Fibroblast of skin of left biceps (primary cell): ENCODE measurements at places on chromosomes 3 and 15.

DNA sequence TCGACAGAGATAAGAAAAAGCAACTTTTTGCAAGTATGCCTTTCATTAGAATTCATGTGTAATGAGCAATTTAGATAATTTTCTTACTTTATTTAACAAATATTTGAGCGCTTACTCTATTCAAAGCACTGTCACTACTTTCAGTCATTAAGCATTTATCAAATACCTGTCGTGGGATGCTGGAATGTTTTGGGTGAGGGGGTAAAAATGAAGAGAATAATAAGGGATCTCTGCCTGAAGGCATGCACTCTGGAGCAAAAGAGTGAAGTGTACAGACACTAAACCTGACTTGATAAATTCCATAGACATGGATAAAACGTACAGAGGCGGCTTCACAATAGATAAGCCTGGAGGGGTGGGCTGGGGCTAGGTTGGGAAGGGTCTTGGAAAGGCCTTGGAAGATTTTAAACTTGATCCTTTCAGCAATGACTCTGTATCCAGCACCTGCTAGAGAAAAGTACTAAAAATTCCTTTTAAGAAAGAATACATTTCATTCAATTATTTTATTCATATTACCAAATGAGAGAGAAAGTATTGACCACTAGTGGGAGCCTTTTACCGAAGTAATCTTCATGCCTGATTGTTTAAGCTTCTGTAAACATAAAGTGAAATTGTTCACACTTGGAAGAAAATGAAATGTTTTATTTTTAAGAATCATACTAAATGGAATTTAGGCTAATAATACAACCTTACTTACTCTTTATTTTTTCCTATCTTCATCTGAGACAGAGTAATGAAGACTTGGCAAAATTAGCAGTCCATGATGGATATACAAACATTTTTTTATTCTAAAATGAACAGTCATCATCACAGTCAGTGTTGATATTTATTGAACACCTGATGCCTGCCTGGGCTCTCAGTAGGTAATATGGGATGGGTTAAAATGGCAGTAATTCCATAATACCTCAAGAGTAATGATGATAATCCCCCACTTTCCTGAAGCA is 113.2 kb downstream of the PPP2R3A start:
- no peak for DNase-seq

DNA sequence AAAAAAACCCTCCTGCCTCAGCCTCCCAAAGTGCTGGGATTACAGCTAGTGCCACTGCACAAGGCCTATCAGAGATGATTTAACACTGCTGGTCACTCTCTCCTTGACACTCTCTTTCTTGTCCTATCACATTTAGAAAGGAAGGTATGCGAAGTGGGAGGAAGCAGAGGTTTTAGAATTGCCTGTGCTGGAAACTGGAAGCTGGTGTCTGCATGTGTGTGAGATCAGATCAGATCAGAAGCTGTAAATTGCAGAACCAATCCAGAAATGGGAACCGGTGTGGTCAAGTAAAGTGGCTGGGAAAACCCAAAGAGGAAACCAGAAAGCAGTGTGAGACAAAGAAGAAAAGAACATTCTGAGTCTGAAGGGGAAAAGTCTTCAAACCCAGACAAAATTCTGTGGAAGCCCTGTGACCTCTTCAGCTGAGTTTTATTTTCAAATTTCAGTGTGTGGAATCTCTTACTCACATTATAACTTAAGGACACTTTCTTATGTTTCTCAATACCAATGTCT is 2.8 kb downstream of the EFHB start:
- DNase-seq: no peak

DNA sequence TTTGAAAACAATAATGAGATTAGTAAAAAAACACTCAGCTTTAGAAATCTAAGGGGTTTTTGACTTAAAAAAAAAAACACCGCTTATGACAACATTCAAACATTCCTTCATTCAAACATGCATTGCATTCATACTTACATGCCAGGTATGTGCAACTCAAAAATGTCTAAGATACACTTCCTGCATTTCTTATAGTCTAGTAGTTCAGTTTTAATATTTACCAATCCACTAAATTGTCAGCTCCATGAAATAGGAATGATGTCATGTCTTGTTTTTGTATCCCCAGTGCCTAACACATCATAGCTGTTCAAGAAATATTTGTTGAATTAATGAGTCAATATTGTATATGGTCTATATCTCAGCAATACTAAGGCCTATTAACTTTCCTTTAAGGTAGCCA is 51.7 kb downstream of the EIF4E3 start:
- no peak for DNase-seq

DNA sequence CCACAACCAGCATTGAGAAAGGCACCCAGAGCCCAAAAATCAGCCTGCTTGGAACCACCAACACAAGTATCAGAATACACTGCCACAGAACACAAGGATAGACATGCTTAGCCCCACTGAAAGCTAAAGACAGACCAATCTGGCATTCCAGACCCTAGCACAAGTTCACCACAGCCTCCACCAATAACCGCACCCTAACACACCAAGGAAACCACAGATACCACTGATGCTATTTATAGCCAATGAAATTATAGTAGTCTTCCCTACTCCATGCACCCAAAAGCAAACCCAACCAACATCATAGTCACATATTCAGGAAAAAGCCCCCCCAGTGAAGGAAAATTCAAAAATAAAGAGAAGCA is 83.9 kb upstream of the STT3B start:
- no peak for DNase-seq

DNA sequence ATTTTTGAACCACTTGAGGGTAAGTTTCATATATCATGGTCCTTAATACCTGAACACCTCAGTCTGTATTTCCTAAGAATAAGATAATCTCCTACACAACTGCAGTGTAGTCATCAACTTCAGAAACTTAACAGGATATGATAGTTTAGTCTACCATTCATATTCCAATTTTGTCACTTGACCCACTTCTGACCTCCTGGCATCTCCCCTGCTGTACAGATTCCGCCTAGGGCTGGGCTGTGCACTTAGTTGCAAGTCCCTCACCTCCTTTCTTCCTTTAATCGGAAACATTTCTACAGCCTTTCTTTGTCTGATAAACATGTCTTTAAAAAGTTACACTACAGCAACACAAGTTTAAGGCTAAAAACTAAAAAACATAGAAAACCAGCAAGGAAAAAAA is 218.4 kb upstream of the SLCO3A1 start:
- no peak for DNase-seq

DNA sequence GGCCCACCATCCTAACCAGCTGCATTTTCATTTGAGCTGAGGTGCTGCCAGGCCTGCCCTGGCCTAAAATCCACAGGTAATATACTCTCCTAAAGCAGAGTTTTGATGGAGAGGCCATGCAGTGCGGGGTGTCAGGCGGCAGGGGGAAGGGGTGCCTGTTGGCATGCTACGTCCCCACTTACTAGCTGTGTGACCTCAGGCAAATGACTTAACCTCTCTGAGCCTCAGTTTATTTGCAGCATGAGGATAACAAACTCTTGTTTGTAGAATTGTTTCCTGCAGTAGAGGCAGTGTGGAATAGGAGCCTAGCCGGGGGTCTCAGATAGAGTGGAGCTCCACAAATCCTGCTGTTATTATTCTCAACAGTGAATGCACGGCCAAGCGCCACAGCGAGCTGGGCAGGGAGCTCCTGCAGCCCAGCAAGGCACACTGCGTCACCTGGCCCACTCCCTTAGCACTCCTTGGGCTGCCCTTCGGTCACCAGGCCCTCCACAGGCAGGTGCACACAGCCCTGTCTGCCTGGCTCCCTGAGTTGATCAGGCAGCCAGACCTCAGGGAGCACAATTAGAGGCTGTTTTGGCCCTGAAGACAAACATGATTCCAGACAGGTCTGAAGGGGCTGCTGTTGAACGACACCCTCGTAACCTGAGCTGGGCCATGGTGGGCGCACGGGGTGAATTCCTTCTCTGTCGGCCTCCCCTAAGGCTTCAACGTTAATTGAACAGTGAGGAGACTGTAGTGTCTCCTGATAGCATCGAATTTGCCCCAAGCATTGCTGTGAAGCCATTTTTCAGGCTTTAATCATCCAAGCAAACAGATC is 248.8 kb upstream of the LYSMD4 start:
- no peak for DNase-seq

- DNase-seq: no peak
Measured at GRCh38 chr15:85757073-85757938, 37.4 kb downstream of the KLHL25 start.

GRCh38 chr3:45582430-45582829 is 12.1 kb upstream of the LIMD1 start:
- peak; percentile 24 for DNase-seq

GRCh38 chr3:10395671-10396070 is 74.8 kb upstream of the SEC13 start:
- DNase-seq: no peak

- no peak for DNase-seq
Measured at GRCh38 chr15:57626713-57627440, 35.2 kb downstream of the MYZAP start.

DNA sequence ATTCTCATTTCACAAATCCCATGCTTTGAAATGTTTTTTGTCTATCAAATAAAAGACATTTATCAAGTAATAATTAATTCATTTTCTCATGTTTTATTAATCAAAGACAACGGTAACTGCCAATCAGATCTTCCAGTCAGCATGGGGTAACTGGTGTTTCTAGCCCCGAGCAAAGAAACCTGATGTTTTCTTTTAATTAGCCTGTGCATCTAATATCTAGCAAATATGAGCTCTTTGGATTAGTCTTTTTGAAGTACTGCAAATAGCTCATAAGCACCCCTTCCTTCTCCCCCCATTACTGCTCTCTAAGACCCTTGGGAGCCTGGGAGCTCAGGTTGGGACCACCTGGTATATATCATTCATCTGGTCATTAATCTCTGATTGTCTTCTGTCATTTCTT is 43.1 kb upstream of the SRGAP3 start:
- DNase-seq: no peak

DNA sequence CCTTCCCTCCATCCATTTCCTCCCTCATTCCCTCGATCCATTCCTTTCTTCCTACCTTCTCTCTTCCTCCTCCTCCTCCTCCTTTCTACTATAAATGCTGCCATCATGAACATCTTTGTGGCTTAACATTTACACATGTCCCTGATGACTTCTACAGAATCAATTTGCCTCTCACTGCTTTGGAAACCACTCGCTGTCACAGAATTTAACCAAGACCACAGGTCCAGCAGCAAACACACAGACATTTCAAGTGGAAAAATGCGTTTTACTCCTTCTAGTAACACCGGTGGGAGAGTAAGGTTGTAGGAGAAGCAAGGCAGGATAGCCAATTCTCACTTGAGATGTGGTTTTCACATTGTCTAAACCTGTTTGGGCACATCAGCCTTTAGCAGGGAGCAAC is 101.4 kb upstream of the LRIG1 start:
- no peak for DNase-seq

GRCh38 chr3:79063624-79064023 is 704.2 kb downstream of the ROBO1 start:
- no peak for DNase-seq

DNA sequence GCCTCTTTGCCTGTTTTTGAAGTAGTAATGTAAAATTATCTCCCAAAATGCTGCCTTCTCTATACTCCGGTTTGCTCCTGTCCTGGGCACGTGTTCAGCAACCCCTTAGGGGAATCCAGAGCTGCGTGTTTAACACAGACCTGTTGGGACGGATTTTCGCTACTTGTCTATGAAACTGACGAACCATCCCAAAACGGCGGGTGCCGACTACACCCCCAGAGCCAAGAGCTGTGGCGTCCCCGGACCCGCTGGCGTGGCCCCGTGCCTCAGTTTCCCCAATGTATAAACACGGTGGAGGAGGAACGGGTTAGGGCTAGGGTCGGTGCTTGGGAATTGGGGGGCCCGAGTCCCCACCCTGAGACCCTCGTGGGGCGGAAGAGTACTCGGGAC is 473 bp downstream of the FHIT start:
- DNase-seq: no peak

- DNase-seq: no peak
Measured at GRCh38 chr3:146156095-146156494, 4.9 kb downstream of the PLOD2 start.

DNA sequence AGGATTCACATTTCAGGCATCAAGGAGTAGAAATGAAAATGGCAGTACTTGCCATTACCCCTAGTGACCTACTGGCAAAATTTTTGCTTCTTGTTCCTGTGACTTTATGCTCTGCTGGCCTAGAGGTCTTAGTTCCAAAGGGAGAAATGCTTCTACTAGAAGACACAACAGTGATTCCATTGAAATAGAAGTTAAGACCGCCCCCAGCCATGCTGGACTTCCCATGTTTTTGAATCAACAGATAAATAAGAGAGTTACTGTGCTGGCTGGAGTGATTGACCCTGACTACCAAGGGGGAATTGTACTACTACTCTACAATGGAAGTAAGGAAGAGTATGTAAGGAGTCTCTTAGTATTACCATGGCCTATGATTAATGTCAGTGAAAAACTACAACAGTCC is 196.2 kb upstream of the AZI2 start:
- no peak for DNase-seq

DNA sequence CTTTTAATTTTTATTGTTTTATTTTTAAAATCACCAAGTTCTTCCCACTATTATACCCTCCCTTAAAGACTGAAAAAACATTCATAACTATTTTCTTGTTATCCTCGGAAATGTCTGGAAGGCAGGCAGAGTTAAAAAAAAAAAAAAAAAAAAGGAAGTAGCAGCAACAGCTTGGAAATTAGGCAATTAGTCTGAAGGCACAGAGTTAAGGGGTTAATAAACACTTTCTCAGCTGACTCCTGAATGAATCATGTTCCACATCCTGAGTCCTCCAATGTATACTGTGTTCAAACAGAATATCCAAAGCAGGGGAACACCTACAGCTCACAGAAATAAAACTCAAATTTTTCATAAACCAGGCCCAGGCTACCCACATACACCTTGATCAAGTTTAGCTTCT is 5.8 kb downstream of the HEXA start:
- DNase-seq: no peak

GRCh38 chr15:99021027-99021627 is 13.5 kb upstream of the PGPEP1L start:
- no peak for DNase-seq

- DNase-seq: no peak
Measured at GRCh38 chr15:59255680-59256336, 49.2 kb downstream of the LDHAL6B start.

- DNase-seq: no peak
Measured at GRCh38 chr3:155179966-155180757, 100.0 kb downstream of the MME start.

GRCh38 chr3:184788751-184789150 is 23.2 kb upstream of the VPS8 start:
- no peak for DNase-seq

DNA sequence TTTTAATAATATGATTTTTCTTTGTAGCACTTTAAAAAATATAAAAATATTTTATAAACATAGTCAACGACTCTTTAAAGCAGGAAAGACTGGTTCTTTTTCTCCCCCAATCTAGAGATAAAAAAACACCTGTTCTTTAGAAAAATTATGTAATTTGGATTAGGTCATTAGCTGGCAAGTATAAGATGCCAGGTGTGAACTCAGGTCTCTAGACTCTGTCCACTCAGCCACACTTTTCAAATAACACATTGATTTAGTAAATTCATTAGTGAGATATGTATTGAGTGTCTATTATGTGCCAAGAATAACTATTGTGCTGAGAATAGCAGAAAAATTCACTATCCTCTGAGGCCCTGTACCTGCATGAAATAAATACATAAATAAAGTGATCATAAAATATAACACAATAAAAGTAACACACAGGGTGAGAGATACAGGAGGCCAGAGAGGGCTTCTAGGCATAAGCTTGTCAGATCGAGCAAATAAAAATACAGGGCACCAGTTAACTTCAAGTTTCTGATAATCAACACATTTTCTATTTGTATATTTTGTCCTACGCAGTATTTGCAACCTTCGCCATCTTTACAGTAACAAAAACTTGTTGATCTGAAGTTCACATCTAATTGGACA is 867.1 kb upstream of the GBE1 start:
- DNase-seq: no peak
